ENCODE measurements at places on chromosomes 6 and 20. TPM values are rescaled to one million over a fixed set of nuclear protein-coding genes. Genes with fewer than 3 reads are reported as not detected.

The LINC00237 gene
- total RNA-seq, result not detected

The BRPF3 gene
- 5.4 TPM for total RNA-seq

The C20orf144 gene
- 0.09 TPM for total RNA-seq

The RBM38 gene
- 49.2 TPM for total RNA-seq

The BPIFA2 gene
- not detected for total RNA-seq

The ARFGEF3 gene
- 0.19 TPM for total RNA-seq

The MEI4 gene
- 0.05 TPM for total RNA-seq

The EYS gene
- total RNA-seq, result 0.28 TPM

The NKAPL gene
- total RNA-seq, result 0.52 TPM

All from thymus (tissue), 14 donors.